Astrocyte of the cerebellum (primary cell): ENCODE measurements at places on chromosomes 5 and 9.

GRCh38 chr5:93601802-93602155 lies 18.8 kb downstream of the NR2F1 start:
- no peak for DNase-seq

DNA sequence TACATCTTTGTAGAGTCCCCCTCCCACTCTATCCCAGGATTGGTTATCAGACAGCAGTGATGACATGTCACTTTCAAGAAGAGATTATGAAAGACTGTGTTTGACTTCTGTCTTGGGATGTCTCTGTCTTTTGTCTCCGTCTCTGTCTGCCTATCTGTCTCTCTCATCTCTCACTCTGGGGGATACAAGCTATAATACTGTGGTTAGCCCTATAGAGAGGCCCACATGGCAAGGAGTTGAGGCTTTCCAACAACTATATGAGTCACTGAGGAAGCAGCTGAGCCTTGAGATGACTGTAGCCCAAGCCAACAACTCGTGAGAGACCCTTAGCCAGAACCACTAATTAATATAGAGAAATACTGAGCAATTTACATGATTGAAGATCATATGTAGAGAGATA lies 284.8 kb downstream of the PDE4D start:
- DNase-seq = no peak

DNA sequence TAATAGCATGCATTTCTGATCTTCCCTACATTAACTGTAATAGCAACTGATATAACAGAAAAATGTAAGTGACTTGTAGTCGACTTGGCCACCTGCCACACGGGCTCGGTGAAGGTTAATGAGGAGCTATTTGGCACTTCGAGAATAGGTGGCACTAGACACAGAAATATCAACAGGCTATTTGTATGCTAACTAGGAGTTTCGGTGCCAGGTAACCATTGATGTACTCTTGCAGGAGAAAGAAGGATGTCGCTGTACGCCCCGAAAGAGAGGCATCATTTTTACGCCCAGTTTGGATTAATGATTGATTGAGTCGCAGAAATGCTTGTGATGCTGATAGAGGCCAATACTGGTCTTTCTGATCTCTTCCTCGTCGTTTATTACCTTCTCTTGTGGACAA lies 516 bp upstream of the DMRT2 start:
- no peak for DNase-seq

GRCh38 chr5:127006744-127007143 lies 23.6 kb downstream of the MARCHF3 start:
- no peak for DNase-seq

GRCh38 chr9:89305868-89306267 lies 5.1 kb upstream of the CKS2 start:
- DNase-seq = no peak

DNA sequence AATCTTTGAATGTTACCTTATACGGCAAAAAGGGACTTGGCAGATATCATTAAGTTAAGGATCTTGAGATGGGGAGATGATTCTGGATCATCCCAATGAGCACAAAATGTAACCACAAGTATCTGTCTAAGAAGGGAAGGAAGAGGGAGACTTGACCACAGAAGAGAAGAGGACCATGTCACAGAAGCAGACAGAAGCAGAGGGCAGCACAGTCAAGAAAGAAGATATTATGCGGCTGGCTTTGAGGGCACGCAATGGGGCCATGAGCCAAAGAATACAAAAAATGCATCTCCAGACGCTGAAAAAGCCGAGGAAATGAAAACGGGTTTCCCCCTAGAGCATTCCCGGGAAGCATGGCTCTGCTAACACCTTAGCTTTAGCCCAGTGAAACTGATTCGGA lies 225.3 kb downstream of the NR2F1-AS1 start:
- no peak for DNase-seq

DNA sequence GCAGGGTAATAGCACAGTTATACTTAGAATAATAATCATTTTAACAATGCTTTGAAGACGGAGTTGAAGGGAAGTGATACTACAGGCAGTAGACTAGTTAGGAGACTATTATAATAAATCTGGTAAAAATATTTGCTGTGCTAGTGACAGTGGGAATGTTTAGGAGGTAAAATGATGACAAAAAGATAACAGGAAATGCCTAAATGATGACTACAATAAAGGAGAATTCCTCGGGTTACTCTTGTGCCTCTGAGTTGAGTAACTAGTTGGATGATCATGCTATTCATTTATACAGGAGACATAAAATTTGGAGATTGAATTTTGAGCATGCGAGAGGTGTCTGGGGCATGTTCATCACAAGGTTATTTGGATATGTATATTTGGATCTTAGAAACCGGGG lies 32.2 kb upstream of the PAM start:
- DNase-seq = no peak

DNA sequence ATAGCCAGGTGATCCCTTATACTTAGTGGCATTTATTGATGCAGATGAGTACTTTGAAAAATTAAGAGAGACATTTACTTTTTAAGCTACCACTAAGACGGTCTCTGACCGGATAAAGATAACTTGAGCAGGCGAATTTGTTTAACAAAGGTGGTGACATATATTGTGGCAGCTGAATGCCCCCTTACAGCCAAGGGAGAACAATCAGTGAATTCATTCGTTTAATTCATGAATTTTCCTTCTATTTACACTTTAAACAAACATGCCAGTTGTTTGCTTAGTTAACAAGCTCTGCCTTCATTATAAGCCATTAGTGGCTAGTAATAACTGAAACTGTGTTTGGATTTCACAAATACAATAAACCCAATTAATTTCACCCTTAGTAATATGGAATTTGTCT lies 187.1 kb downstream of the AOPEP start:
- DNase-seq = no peak

DNA sequence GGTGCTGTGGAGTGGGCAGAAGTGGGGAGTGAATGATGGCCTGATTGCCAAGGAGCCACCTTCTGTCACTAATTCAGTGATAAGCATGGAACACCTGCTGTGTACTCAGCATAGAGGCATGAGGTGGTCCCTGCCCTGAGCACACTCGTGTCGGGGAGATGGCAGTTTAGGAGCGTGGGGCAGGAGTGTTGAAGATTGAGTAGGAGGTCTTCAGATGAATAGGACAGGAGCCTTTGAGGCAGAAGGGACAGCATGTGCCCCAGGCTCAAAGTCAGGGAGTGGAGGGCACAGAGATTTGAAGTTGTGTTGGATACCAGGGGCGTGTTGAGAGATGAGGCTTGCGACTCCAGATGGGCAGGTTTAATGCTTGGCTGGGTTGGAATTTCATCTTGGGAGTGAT lies 55.0 kb downstream of the ZNF618 start:
- DNase-seq = no peak

DNA sequence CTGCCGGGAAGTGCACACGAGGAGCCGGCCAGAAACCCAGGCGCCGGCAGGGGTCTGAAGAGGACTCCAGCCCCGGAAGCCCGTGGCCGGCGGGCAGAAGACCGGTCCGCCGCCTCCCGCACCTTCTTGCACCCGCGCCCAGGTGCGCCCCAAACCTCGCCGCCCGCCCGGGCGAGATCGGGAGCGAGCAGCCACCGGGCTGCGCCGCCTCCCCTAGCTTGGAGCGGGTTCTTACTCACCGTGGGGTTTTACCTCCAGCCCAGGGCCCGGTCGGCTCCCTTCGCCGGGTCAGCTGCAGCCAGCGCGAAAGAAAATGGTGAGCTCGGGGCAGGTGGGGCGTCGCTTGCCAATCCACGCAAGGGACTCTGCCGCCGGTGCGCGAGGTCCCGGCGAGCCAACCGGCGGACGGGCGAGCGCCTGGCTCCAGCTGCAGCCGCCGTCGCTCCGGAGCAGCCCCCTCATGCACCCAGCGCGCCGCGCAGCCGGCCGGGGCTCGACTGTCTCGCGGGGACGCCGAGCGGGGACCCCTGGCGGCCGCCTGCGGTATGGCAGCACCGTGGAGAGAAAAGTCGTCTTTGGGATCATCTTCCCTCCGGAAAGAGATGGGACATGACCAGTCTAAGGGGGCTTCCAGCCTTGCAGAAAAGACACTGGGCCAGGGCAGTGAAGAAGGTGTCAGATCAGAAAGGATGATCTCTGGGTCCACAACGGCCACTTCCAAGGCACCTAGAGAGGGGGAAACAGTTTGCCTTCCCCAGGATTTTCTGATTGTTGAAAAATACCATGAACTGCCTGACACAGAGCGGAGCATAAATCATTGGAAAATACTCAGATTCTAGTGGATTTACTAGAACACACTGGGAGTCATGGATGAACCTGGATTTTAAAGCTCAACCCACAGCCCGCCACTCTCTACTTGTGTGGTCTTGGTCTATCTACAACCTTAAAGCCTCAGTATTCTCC lies at the start of gene MOB3B:
MOB3B (minus strand) TSS at position 499 of the 963 bp plus-strand sequence. CDS start 74,264 bp downstream, outside the sequence.
- peak; percentile 27 for DNase-seq

DNA sequence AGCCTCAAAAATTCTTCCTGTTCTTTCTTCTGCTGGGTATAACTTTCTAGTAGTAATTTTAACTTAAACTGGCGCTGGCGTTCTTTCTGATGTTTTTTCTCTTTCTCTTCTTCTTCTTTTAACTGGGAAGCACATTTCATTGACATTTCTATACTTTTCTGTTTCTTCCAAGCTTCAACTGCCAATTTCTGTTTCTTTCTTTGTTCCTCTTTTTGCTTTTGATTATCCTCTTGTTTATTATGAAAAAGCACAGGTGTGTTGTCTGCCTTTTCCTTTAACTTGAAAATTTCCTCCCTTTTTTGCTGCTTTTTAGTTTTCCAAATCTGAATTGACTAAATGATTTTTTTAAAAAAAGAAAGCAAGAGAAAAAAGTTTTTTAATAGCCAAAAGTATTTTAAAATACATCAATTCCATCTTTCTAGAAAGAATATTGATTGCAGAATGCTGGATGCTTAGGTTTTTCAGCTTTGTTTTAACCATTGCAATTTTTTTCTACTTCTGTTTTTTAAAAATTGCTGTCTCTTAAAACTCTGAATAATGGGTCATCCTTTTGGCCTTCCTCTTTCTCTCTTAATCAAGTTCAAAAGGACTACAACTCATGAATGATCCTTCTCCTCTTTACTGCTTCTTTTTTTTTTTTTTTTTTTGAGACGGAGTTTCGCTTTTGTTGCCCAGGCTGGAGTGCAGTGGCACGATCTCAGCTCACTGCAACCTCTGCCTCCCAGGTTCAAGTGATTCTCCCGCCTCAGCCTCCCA lies 8.8 kb upstream of the PGGT1B start:
- DNase-seq = no peak

- peak; percentile 23 for DNase-seq
Observed at GRCh38 chr5:119078861-119079260, 8.0 kb downstream of the DMXL1 start.

DNA sequence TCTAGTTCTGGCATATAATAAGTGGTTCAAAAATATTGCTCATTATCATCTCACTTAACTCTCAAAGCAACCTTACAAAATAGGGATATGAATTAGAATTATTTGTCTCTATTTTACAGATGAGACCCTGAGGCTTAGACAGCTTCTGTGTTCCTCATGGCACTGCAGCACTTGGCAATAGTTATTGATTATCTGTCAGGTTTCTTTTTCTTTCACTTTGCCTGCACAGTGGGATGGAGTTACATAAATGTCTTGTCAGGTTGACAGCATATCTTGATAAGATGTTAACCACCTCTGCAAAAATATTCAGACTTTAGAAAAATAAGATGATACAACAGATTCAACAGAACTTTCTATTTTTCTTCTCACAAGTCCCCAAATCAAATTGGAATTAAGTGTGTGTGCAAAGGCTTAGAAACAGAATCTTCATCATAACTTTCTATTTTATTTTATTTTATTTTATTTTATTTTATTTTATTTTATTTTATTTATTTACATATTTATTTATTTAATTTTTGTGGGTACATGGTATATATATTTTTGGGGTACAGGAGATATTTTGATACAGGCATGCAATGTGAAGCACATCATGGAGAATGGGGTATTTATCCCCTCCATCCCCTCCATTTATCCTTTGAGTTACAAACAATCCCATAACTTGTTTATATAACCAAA lies 17.7 kb downstream of the NSG2 start:
- no peak for DNase-seq

DNA sequence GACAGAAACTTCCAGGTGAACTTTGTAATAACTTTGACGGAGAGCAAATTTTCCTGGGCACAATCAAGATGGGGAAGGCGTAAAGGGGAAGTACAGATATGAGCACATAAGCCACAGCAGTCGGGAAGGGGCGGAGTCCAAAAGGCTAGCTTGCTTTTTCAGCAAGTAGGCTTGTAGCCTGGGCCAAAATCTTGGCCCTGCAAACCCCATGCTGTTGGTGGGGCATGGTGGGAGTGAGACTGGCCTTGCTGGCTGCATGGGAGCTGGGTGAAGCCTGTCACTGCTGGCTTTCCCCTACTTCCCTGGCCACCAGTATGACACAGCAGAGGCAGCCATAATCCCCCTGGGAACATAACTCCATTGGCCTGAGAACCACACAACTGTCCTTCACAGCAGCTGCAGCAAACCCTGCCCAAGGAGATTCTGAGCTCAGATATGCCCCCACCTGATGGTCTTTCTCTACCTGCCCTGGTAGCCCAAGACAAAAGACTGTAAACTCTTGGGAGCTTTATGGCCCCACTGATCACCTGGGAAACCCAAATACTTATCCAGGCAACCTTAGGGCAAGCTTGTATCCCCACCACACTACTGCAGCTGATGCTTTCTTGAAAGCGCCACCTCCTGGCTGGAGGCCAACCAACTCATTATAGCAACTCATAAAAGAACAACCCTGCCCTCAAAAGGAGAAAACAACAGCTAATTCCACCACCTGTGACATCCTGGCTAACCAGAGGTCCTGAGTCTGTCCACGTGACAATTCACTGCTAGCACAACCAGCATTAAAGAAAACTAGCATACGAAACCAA lies 24.0 kb downstream of the DCTN4 start:
- DNase-seq = no peak

GRCh38 chr5:13731121-13731628 lies 213.3 kb downstream of the DNAH5 start:
- no peak for DNase-seq

- DNase-seq = peak; percentile 70
Observed at GRCh38 chr5:12357626-12358025, 453.4 kb upstream of the CTNND2 start.

- DNase-seq = no peak
Observed at GRCh38 chr9:122879443-122879842, 25.7 kb downstream of the RC3H2 start.

DNA sequence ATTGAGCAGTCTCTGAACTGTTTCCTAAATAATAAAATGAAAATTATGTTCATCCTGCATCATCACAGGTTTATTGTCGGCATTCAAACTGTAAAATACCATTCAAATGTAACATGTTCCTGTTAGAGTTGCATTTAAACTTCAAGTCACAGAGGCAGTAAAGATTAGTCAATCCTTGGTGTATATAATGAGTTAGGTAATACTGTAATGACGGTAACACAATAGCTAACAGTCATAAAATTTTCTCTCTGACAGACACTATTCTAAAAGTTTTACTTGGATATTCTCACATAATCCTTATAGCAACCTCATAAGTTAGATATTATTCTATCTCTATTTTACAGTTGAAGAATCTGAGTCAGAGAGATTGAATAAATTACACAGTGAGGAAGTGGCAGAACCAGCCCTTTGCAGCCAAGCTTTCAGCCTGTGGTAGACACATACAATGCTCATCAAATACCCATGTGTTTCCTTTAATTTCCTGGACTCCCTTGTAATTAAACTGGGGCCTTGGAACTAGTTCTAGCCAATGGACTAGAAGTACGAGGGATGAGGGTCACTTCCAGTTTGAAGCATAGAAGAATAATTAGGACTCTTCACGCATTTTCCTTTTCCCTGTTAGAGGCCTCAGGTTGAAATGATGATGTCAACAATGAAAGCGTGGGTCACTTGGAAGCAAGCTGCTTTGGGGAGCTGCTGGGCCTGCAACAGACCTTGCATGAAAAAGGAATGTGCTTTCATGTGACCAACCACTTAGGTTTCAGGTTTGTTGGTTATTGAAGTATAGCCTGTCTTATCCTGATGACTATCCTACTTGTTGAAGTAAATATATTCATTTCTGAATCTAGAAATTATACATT lies 12.3 kb upstream of the CAST start:
- DNase-seq = no peak
